Activated naive CD4-positive, alpha-beta T cell treated with anti-CD3 and anti-CD28 coated beads, Interleukin-2, amount 50 U/mL, for 72 hours (primary cell): ENCODE measurements at places on chromosomes 2 and 18. TPM values are rescaled to one million over a fixed set of nuclear protein-coding genes. Genes with fewer than 3 reads are reported as not detected.

- DNase-seq = no peak
These were observed 49.6 kb upstream of the ITSN2 start for GRCh38 chr2:24409700-24410556.

GRCh38 chr2:70181363-70181956 is 9.4 kb downstream of the C2orf42 start:
- DNase-seq = no peak

The TUBA3E gene
- not detected for total RNA-seq

- DNase-seq = no peak
These were observed 980 bp upstream of the SPTBN1 start for GRCh38 chr2:54455131-54455562.

GRCh38 chr2:159616286-159616701 is at the start of gene BAZ2B:
Gene BAZ2B (minus strand): TSS chr2:159616548. CDS start chr2:159478719, 137,829 bp downstream.
- DNase-seq = no peak

The NT5DC4 gene
- not detected for total RNA-seq

DNA sequence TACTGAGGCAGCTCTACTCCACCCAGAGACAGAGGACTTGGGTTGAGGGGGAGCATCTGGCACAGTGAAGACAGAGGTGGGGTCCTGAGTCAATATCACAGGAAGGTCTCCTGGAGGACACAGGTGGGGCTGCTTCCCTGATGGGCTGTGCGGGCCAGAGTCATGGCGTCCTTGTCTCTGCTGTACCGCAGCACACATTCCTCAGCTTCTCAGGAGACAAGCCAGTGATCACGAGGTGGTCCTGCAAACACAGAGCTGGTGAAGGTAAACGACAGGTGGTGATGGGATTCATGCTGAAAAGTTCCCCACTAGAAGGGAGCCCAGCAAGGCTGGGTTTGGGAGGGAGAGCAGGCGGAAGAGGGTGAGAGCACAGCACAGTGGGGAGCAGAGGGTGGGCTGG is 9.7 kb downstream of the TCF23 start:
- DNase-seq = no peak

GRCh38 chr18:5972298-5972697 is 77.0 kb upstream of the TMEM200C start:
- no peak for DNase-seq
